Activated CD4-positive, alpha-beta T cell treated with anti-CD3 and anti-CD28 coated beads, Interleukin-2, amount 10 ng/mL, durations not matched to agents 24 days and 14 days (primary cell): ENCODE measurements at places on chromosomes 5 and 9. TPM values are rescaled to one million over a fixed set of nuclear protein-coding genes. Genes with fewer than 3 reads are reported as not detected.

The TNFSF8 gene
- total RNA-seq: 148 and 150 TPM in 2 replicates

The ROR2 gene
- total RNA-seq: 0.40 and 0.43 TPM in 2 replicates

The FAM13B gene
- 15.1 and 15.6 TPM in 2 replicates for total RNA-seq

The NTRK2 gene
- 2.3 and 2.4 TPM in 2 replicates for total RNA-seq

The BTNL8 gene
- total RNA-seq: 0.21 TPM in 1 of 2 replicates, not detected in the other

The SPINK13 gene
- not detected in 2 replicates for total RNA-seq

The DPYSL3 gene
- total RNA-seq: 0.14 and 0.40 TPM in 2 replicates

The ZNF608 gene
- total RNA-seq: not detected in 2 replicates

The LHX2 gene
- total RNA-seq: not detected in 2 replicates

The SOHLH1 gene
- not detected in 2 replicates for total RNA-seq

The MEIKIN gene
- total RNA-seq: not detected in 2 replicates

The F2RL1 gene
- total RNA-seq: 0.14 and 0.23 TPM in 2 replicates

The IFNA21 gene
- total RNA-seq: not detected in 2 replicates

The MSX2 gene
- not detected in 2 replicates for total RNA-seq

The RGMB gene
- total RNA-seq: 0.35 and 0.90 TPM in 2 replicates
